Adrenal gland (tissue), 19 donors: ENCODE measurements at places on chromosomes 13 and 19. TPM values are rescaled to one million over a fixed set of nuclear protein-coding genes. Genes with fewer than 3 reads are reported as not detected.
A peak's percentile ranks its signal among the peaks of the same experiment; 100 is the strongest.

Gene KLK14
- 0.25 TPM for total RNA-seq

Gene ZNF486
- 3.3 TPM for total RNA-seq

Gene UFM1
- total RNA-seq: 49.0 TPM

Gene RASIP1
- 17.9 TPM for total RNA-seq

Gene PLIN4
- 9.1 TPM for total RNA-seq

Gene PSG1
- total RNA-seq: not detected

Gene PCP2
- not detected for total RNA-seq

Gene PLPP2
- total RNA-seq: 0.89 TPM

DNA sequence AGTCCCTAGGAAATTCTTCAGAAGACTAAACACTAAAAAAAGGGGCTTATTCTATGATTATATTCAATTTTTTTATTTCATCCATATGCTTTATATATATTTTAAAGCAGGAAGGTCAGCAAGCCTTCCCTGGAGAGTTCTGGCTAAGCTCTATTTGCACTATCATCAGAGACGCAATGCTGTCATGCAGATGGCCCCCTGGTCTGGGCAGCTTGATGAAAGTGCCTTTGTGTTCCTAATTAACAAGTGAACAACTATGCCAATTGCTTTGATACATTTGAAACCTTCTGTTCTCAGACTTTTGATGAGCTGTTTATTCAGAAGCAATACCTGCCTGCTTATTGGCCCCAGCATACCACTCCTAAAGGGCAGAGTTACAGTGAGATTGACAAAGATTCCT, 1344.6 kb downstream of the OLFM4 start:
- no peak for DNase-seq

DNA sequence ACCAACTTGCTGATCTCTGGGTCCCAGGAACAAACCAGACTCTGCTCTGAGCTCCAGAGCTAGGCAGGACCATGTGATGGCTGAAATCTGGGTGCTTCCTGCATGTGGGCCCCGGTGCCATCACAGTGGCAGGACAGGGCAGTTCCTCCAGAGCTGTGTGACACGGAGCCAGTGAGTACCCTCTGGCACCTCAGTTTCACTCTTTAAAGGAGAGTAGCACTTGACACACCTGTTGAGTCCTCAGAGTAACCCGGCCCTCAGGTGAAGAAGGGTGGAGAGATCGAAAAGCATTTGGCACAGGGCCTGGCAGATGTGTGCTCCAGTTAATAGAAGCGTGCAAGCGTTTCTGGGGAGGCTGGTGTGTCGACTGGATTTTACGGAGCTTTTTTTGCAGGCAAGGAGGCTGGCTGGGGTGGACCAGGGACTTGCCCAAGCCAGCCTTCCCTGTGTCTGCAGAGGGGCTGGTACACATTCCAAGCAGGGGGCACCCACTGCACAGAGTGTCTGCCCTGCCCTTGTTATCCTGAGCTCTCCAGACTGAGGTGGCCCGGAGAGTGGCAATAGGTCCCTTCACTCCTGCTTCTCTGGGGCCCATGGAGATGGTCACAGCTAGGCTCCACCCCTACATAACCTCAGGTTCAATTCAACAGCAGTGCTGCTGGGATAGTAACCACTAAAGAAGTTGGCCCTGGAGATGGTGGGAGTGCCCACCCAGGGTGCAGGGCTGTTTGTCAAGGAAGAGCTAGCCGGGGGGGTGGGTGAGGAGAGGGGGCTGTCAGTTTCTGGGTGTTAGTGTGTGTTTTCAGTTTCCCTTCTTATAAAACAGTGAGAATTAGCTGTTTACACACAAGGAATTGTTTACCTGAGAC, 8.3 kb downstream of the RPS19 start:
- no peak for DNase-seq

DNA sequence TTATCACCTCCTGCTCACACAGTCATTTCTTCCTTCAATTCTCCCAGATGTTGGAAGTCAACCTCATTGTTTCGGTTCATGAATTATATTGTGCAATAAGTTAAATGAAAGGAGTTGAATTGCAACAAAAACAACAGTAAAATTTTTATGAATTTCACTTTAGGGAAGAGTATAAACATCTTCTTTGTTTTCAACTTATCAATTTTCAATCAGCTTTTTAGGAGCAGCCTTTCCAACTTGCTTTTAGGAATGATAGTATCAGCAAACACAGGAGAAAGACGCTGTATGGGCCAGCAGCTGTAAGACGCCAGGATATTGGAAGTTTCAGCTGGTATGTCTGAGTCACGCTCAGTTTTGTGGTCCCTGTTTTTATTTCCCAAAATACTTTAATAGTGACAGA, 132.5 kb upstream of the ARGLU1 start:
- DNase-seq: no peak

GRCh38 chr13:77752512-77753069, 55.1 kb downstream of the SLAIN1 start:
- no peak for DNase-seq

DNA sequence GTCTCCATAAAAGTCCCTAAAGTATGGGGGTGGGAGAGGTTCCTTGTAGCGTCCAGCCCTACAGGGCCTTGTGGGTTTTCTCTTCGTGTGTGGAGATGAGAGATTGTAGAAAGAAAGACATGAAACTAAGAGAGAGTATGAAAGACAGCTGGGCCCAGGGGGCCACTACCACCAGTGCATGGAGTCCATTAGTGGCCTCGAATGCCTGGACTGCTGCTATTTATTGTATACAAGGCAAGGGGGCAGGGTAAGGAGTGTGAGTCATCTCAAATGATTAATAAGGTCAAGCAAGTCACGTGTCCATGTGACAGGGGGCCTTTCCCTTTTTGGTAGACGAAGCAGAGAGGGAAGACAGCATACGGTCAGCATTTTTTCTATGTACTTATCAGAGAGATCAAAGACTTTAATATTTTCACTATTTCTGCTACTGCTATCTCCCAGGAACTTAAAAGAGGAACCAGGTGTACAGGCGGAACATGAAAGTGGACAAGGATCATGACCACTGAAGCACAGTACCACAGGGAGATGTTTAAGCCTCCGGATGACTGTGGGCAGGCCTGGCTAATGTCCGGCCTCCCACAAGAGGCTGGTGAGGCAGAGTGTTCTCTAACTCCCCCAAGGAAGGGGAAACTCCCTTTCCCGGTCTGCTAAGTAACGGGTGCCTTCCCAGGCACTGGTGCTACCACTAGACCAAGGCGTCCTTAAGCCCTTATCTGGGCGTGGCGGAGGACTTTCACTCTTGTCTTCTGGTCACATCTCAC, 25.5 kb downstream of the FGF21 start:
- peak; percentile 84 for DNase-seq

- no peak for DNase-seq
Measured at GRCh38 chr13:94479616-94480015, at the start of gene DCT. Gene DCT (minus strand): TSS chr13:94479682. CDS start chr13:94479255, 427 bp downstream.

DNA sequence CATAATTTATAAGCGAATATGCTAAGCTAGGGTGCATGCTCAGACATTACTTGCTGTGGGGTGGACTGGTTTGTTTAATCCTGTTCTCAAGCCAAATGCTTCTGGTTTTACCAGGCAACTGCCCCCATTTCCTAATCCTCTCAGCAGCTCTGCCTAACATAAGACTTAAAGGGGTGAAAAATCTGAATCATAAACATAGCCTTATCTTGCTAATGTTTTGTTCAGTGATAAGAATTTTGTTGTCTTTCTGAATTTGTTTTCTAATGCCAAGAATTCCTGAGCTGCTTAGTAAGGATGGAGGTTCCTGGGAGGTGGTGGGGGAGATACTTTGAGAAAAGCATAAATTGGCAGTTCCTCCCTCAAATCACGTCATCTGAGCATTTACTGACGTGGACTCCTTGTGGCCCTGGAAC, 42.7 kb downstream of the ING1 start:
- no peak for DNase-seq

- no peak for DNase-seq
Measured at GRCh38 chr13:57627663-57628062, 3.9 kb upstream of the PCDH17 start.

- no peak for DNase-seq
Measured at GRCh38 chr19:3289971-3290569, 65.6 kb downstream of the CELF5 start.

GRCh38 chr19:36420961-36421748, 2.7 kb upstream of the ZFP82 start:
- peak; percentile 35 for DNase-seq

- DNase-seq: no peak
Measured at GRCh38 chr13:112990783-112991182, 21.8 kb downstream of the MCF2L start.

GRCh38 chr19:16739546-16739945, 19.9 kb downstream of the NWD1 start:
- DNase-seq: no peak

DNA sequence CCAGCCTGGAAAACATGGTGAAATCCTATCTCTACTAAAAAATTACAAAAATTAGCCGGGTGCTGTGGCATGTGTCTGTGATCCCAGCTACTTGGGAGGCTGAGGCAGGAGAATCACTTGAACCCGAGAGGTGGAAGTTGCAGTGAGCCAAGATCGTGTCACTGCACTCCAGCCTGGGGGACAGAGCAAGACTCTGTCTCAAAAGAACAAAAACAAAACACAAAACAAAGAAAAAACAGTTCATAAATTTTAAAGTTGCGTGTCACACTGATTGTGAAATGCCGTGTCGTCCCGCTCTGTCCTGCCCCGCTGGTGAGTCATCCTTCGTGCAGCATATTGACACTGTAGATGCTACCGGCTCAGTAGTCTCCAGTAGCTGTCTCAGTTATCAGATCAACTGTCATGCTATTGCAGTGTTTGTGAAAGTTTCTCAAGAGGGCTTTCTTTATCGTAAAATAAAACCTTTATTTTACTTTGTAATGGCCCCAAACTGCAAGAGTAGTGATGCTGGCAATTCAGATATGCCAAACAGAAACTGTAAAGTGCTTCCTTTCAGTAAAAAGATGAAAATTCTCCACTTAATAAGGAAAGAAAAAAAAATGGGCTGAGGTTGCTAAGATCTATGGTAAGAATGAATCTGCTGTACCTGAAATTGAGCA, 36.4 kb upstream of the IGFL1 start:
- DNase-seq: peak; percentile 91

DNA sequence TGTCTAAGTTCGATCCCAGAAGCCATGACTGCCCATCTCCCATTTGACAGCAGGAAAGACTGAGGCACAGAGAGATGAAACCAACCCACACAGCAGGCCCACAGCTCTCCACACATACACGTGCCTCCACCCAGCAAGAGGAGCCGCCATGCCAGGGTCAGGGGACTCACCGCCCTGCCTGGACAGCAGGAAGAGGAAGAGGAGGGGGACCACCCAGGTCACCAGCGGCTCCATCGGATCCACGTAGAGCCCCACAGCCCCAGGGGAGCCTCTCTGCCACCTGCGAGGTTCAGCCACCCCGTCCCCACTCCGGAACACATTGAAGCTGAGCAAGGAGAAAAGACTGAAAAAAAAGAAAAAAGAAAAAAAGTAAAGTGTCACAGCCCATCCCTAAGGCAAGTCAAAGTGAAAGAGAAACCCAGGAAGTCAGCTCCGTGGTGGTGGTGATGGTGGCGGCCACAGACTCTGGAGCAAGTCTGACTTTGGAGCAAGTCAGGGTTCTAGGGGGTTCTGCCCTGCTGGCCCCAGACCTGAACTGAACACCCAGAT, at the start of gene IL12RB1:
Gene IL12RB1, minus strand, starts transcription at position 345 of the 549 bp plus-strand sequence. Its CDS starts 111 bp downstream, at position 234.
- peak; percentile 60 for DNase-seq

- no peak for DNase-seq
Measured at GRCh38 chr13:54647275-54647674, 1618.7 kb downstream of the OLFM4 start.

DNA sequence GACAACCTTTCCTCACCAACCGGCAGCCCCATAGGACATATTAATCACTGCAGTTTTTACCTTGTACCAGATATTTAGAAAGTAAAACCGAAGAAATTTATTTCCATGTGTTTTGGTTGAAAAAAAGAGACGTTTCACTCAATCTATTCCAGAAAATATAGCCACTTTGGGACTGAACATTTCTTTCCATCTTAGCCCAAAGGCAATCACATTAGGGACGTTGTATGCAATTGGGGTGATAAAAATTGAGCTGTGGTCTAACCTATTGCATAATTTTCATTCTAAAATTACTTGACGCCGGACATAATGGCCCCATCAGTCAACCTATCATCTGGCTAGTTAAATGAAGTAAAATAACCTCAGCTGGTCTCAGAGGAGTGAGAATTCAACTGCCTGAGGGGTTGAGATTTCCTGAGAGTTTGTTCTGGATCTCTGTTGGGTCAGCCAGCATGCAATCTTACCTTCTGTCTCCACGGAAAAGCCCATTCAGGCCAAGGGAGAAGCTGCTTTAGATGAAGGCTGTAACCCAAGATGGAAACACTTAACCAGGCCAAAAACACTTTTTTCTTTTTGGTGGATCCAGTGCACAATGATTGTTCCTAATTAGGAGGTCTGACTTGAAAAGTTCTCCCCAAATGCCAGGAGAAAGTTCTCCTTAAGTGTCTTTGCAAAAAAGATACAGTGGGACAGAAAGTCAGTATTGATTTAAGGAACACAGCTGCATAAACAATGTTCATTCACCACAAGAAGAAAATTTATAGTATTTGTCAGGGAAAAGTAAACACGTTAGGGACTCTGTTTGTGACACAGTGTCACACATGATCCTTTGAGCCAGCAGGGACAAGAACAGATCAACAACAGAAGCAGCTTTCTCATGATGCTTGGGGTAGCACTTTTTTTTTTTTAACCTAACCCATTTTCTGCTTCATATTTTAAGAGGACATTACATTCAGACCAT, 34.1 kb downstream of the DLEU7 start:
- no peak for DNase-seq

DNA sequence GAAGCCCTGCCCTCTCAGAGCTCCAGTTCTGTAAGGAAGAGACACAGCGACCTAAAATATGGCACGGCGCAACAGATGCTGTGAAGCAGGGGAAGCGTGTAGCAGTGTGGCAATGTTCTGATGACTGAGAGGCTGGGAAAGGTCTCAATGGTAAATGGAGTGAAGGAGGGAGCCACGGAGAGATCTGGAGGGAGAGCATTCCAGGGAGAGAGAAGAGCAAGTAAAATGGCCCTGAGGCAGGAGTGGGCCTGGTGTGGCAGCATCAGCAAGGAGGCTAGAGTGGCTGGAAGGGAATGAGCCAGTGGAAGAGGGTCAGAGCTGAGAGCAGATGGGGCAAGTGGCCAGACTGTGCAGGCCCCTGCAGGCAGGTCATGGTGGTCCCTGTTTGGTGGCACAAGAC, 16.4 kb downstream of the RCN3 start:
- no peak for DNase-seq

- DNase-seq: no peak
Measured at GRCh38 chr13:60511637-60512036, 114.6 kb downstream of the TDRD3 start.
